AG04449 (cell line): ENCODE measurements at places on chromosomes 12 and 14.

- DNase-seq: no peak
Observed at GRCh38 chr14:92922883-92923743, at the start of gene CHGA. Gene CHGA (plus strand): TSS chr14:92923150. CDS start chr14:92923360, 210 bp downstream.

DNA sequence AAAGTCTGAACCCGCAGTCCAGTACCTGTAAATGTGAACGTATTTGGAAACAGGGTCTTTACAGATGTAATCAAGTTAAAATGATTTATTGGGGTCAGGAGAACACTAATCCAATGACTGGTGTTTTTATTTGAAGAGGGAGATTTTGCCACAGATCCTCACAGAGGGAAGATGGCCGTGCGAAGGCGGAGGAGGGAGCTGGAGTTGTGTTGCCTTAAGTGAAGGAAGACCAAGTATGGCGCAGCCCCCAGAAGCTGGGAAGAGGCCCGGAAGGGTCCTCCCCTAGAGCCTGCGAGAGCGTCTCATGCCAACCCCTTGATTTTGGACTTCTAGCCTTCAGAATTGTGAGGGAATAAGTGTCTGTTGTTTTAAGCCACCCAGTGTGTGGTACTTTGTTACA lies 102.8 kb upstream of the NUDT4 start:
- no peak for DNase-seq

- DNase-seq: no peak
Observed at GRCh38 chr14:67778792-67779191, 37.6 kb downstream of the ZFYVE26 start.

GRCh38 chr12:40996091-40996490 lies 192.0 kb upstream of the PDZRN4 start:
- no peak for DNase-seq

- no peak for DNase-seq
Observed at GRCh38 chr14:24254630-24255392, 8.2 kb downstream of the TGM1 start.

DNA sequence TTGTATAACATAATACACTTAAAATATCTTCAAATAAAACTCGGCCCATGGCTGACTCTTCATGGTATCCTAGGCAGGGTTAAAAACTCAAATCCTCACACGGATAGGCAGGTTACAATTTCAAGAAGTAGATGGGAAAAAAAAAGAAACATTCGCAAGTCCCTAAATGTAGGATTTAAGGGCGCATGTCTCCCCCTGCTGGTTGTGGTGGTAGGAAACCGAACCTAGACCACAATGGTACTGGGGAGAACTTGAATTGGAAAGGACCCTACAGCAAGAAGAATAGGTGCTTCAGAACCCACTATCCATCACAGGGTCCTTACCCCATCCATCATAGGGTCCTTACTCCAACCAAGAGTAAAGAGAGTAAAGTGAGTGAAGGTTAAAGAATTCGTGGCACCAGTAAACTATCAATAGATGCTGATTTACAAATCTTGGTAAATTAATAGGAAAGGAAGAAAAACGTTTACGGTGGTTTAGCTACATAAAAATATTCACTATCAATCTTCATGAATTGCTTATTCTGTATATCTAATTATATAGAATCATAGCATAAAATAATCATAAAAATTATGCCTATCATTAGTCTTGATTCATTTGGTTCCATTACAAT lies 3.3 kb upstream of the CIPC start:
- DNase-seq: peak; percentile 34

DNA sequence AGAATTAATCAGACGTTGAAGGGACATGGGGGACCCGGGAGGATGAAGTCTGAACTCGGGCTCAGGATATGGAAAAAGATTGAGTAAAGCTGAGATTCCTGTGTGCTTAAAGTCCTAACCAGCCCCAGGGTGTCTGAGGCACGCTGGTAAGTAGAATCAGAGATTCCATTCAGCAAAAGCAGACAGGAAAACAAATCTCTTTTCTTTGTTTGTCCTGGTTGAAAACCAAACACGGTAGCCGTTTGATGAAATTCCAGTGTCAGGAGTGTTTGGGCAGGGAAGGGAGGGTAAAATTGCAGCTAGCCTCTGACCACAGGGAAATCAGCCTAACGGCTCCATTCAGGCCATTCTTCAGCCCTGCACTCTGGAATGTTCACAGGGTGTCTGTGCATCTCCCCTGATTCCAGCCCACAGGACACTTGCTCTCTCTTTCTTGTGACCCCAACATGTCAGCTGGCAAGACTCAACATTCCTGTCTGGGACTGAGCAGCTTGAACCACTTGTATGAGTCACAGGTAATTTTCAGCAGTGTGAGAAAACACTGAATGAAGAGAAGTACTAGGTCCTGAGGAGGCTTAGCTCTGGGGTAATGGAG lies 31.0 kb downstream of the NINJ2 start:
- DNase-seq: peak; percentile 84

GRCh38 chr14:94653321-94653720 lies 41.1 kb downstream of the SERPINA3 start:
- no peak for DNase-seq

DNA sequence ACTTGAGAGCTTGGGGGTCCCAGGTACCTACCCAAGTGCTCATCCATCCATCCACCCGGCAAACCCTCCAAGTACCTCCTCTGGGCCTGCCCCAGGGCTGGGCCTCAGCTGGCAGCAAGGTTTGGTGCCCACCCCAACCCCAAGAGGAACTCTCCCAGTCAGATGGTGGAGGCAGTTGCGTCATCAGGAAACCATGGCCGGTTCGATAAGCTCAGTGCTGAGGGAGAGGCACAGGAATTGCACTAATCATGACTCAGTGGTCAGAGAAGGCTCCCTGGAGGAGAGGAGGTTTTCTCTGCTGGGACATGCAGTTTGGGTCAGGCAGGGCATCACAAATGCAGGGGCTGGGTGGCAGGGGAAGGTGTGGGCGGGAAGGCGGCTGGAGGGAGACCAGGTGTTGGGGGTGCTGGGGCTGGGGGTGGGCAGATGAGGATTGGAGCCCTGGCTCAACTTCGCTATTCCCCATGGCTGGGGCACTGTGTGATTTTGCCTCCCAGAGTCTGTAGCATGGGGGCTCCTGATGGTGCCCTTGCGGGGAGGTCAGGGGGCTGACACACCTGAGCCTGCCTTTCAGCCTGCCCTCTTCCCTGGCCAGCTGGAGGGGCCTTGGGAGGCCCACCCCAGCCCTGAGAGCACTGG lies 32.2 kb downstream of the SH2B3 start:
- DNase-seq: no peak

DNA sequence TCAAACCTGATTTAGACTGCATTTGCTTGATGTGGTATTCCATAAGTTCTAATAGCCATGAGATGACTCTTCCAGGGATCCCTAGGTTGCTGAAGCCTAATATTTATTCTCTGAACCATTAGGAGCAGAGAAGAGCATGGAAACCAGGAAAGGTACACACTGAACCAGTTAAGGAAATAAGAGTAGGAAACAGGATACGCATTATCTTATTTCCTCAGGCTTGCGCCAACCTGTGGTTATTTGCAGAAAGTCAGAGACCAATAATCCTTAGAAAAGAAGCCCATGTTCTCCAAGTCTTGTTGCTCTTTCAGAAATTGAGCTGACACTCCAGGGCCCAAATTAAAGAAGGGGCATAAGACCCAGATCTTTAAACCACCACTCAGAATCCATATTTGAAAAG lies 41.8 kb upstream of the SMUG1 start:
- no peak for DNase-seq

DNA sequence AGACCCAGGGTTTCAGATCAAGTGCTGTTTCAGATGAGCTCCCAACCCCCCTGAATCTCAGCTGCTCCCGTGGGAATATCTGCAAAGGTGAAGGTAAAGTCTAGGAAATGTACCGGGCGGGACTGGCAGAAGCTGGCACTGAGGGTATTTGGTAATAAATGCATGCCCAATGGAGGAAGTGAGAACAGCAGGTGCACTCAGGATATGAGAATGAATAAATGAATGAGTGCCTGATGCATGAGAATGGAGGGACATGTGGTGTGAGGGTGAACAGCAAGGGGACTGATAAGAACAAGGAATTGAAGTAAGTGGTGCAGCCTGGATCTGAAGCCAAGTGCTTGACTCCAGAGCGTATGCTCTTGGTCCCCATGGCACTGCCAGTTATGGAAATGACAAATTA lies 11.6 kb downstream of the RAPGEF3 start:
- no peak for DNase-seq

- no peak for DNase-seq
Observed at GRCh38 chr12:120457133-120457532, 10.9 kb downstream of the GATC start.

DNA sequence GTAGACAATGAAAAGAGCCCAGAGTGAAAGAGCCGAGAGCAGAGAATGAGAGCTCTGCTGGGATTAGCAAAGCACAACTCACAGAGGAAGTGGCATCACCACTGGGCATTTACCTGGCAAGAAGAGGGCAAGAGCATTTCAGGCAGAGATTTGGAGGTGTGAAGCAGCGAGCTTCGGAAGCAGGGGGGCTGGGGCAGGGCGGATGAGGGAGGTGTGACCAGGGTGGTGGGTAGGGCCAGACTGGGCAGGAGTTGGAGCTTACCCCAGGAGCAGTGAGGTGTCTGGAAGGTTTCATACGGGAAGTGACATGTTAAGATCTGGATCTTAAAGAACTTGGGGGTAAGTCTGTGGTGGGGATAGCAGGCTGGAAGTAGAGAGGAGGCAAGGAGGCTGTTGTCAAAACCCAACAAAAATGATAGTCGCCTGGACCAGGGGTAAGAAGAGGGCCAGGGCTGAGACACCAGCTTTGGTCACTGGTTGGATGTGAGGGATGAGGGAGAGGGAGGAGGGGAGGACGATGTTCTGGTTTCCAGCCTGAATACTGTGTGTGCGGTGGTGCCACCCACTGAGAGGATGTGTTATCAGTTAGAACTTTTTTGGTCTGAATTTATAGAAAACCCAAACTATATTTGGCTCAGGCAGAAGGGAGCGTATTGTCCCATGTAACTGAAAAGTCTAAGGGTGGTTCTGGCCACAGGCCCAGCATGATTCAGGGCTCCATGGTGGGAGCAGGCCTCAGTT lies 5.2 kb downstream of the SMIM41 start:
- DNase-seq: no peak

GRCh38 chr12:116164250-116165035 lies 113.0 kb downstream of the MED13L start:
- DNase-seq: no peak

- DNase-seq: no peak
Observed at GRCh38 chr12:62969695-62970094, 34.7 kb upstream of the PPM1H start.

GRCh38 chr14:24075485-24076301 lies 4.3 kb downstream of the CPNE6 start:
- no peak for DNase-seq

GRCh38 chr14:36724162-36724561 lies 62.5 kb downstream of the PAX9 start:
- DNase-seq: no peak

- DNase-seq: no peak
Observed at GRCh38 chr12:92987846-92988621, 58.9 kb upstream of the EEA1 start.

DNA sequence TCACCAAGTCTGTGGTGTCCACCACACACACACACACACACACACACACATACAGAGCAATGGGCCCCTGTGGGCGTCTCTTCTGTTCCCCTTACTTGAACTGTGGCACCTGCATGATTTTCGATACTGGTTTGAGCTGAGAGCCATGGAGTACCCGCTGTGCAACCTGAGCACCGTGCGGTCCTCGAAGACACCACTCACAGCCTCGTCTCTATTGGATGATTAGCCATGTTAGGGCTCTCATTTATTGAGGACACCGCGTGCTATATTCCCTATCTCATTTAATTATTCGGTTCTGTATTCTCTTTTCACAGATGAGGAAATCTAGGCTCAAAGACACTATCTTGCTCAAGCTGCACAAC lies 623 bp upstream of the C14orf132 start:
- DNase-seq: no peak

DNA sequence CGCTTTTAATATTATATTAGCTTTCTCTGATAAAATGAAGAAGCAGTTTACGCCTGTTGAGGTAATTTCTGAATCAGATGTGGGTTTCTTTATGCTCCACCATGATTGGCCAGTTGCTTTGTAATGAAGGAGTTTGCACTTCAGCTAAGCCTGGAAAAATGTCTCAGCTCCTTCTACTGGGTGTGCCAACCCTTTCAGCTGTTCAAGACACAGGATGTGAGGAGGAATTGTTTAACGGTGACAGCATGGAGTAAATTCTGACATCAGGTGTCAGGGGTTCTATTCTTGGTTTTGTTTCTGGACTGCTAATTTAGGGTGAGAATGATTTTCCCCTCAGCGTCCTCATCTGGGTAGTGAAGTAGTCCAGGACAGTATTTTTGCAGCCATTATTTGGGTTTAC lies 43.5 kb downstream of the FLRT2 start:
- no peak for DNase-seq

DNA sequence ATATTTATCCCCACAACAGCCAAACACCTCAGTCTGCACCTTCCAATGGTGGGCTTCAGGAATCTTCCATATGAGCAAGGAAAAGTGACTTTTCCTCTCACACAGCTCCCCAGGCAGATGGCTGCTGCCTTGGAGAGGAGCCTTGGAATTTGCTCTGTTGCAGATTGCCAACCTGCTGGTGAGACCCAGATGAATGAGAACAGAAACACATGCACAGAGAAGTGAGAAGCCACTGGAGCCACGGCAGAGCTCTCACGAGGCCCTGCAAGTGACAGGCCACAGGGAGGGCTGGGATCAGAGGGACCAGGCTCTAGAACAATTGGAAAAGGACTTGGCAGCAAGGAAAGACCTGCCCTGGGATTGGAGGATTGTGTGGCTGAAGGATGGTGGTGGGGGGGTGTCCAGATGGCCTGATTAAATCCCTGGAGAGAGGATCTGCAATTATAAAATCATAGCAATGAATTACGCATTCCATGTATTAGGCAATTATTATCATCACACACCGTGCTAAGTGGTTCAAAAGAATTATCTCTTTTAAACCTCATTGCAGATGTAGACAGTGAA lies 84.9 kb upstream of the PWP1 start:
- no peak for DNase-seq

- no peak for DNase-seq
Observed at GRCh38 chr12:109010259-109010658, 10.6 kb downstream of the SVOP start.

GRCh38 chr12:111413442-111414086 lies 7.8 kb downstream of the SH2B3 start:
- DNase-seq: no peak

DNA sequence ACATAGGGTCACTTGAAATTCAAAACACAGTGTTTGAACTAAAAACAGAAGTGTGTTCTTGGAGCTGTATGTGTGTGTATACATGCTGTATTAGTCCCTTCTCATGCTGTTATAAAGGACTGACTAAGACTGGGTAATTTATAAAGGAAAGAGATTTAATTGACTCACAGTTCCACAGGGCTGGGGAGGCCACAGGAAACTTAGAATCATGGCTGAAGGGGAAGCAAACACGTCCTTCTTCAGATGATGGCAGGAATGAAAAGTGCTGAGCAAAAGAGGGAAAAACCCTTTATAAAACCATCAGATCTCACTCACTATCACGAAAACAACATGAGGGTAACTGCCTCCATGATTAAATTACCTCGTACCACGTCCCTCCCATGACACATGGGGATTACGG lies 224.1 kb downstream of the BCAT1 start:
- no peak for DNase-seq

GRCh38 chr14:80426683-80427082 lies 215.4 kb upstream of the DIO2 start:
- no peak for DNase-seq

GRCh38 chr12:43337571-43338444 lies 214.2 kb downstream of the ADAMTS20 start:
- no peak for DNase-seq
